ENCODE measurements at places on chromosomes 4 and X. TPM values are rescaled to one million over a fixed set of nuclear protein-coding genes. Genes with fewer than 3 reads are reported as not detected.

Gene CRMP1
- total RNA-seq, result 0.07 TPM

Gene ARL9
- not detected for total RNA-seq

Gene GLRA3
- total RNA-seq, result 0.09 TPM

Gene PHKA1
- 24.7 TPM for total RNA-seq

Gene TSPAN7
- 77.5 TPM for total RNA-seq

Gene EVC2
- not detected for total RNA-seq

Gene TRIM2
- 73.1 TPM for total RNA-seq

Gene CDS1
- 0.32 TPM for total RNA-seq

Gene SLITRK2
- total RNA-seq, result 0.02 TPM
